ENCODE measurements at places on chromosomes 13 and 19.
A peak's percentile ranks its signal among the peaks of the same experiment; 100 is the strongest.

GRCh38 chr13:60448907-60449510 is 52.0 kb downstream of the TDRD3 start:
- no peaks in the 10 kb centered on the region for H3K36me3 ChIP-seq
- H3K27ac ChIP-seq, result no peak overlapping the region
- H3K4me1 ChIP-seq, result no peaks in the 10 kb centered on the region
- H3K4me3 ChIP-seq, result no peak overlapping the region

DNA sequence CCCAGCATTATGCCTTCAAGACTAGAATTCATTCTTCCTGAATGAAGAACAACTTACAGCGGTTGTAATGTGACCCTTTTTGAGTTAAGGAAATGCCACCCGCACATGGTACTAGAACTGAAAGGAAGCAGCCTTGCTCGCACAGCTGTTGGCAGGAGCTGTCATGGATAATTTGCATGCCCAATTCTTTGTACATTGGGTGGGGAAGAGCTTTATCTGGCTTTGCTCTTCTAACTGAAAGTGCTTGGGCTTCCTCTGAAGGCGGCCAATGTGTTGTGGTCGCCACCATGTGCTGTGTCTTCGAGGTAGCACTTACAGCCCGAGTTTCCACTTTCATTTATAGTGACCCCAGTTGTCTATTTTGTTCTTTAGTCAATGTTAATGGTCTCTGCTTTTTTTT is 3.4 kb downstream of the CCNE1 start:
- no peak for DNase-seq
- H3K4me3 ChIP-seq, result no peak overlapping the region
- H3K4me1 ChIP-seq, result peaks cover 10% of the 10 kb centered on the region
- no peak overlapping the region for H3K27ac ChIP-seq

DNA sequence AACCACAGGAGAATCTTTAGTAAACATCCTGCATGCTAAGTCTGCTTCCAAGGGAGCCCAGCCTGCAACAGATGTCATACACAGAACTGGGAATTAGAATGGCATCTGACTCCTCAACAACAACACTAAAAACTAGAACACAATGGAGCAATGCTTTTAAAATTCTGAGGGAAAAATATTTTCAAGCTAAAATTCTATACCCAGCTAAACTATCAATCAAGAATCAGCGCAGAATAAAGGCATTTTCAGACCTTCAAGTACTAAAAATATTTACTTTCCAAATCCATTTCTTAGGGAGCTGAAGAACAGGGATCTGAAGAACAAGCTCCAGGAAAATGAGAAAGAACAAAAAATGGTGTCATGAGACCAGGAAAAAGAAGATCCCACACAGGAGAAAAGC is 46.9 kb upstream of the CHST8 start:
- H3K27me3 ChIP-seq, result no peaks in the 10 kb centered on the region
- H3K4me1 ChIP-seq, result no peaks in the 10 kb centered on the region
- H3K27ac ChIP-seq, result no peak overlapping the region
- no peak overlapping the region for H3K4me3 ChIP-seq
- no peak for DNase-seq

GRCh38 chr13:59568306-59568705 is 595.4 kb downstream of the DIAPH3 start:
- no peaks in the 10 kb centered on the region for H3K36me3 ChIP-seq
- no peak overlapping the region for H3K4me3 ChIP-seq
- H3K27me3 ChIP-seq, result no peaks in the 10 kb centered on the region
- no peaks in the 10 kb centered on the region for H3K4me1 ChIP-seq

DNA sequence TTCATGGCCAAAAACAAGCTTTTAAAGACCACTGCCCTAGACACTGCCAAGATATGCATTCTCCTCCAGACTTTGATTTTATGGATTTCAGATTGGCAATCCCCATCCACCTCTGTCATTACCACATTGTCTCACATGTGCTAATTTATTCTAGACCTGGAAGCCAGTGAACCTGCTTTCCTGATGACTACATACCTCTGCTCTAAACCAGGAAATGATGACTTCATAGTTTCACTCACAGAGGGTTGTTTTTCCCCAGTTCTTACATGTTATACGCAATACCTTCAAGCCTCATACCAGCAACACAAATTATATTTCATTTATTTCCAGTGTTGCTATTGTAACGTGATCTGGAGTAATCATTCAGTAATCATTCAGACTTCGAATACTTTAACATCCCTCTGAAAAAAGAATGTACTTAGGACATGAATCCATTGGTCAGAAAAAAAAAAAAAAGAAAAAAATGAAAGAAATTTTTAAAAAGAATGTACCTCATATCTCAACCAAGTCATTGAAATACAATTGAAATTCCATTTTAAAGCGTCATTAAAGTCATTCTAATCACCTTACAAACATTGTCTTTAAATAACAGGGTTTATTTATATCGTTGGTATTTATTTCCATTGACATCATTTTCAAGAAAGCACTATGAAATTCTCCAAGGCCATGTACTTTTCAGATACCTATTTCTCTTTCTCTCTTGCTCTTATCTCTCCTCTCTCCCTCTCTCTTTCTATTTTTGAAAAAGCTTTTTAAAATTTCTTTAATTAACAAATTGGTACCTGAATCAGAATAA is 33.4 kb upstream of the KLF5 start:
- no peak for DNase-seq
- no peaks in the 10 kb centered on the region for H3K4me1 ChIP-seq
- no peaks in the 10 kb centered on the region for H3K27me3 ChIP-seq
- no peaks in the 10 kb centered on the region for H3K36me3 ChIP-seq
- no peak overlapping the region for H3K4me3 ChIP-seq

DNA sequence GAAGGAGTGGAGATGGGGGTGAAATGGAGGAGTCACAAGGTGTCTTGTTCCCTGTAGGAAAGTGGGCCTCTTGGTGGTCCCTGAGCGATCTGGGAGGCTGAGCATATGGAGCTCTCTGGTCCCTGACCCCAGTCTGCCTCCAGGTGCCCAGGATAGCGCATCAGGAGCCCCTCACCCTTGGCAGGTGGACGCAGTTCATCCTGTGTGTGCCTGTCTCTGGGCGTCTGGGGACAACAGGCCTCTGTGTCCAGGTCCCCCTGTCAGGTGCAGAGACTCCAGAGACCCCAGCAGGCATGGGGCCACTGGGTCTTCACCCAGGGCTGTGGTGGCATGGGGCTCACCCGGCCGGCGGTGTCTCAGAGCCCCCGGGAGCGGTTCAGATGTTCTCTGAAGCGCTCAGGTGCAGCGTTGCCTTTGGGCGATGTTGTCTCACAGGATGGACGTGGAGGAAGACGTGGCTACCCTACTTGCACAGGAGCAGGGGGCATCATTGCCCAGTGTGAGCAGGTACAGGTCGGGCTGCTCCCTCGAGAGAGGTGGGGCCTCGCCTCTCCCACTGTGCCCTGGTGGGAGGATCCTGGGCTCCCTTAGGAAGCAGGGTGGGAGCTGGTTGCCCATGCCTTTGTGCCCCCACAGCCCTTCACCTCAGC is 58.1 kb upstream of the TPM4 start:
- no peak overlapping the region for H3K27ac ChIP-seq
- no peak overlapping the region for H3K4me3 ChIP-seq
- no peaks in the 10 kb centered on the region for H3K4me1 ChIP-seq
- H3K36me3 ChIP-seq, result no peaks in the 10 kb centered on the region
- H3K27me3 ChIP-seq, result no peaks in the 10 kb centered on the region
- DNase-seq, result no peak

- DNase-seq, result no peak
- no peak overlapping the region for H3K27ac ChIP-seq
- H3K4me3 ChIP-seq, result no peak overlapping the region
Observed at GRCh38 chr13:46992383-46992952, 95.6 kb upstream of the HTR2A start.

GRCh38 chr19:40139533-40140287 is 49.0 kb upstream of the ZNF780A start:
- no peaks in the 10 kb centered on the region for H3K27me3 ChIP-seq
- no peak overlapping the region for H3K4me3 ChIP-seq
- H3K27ac ChIP-seq, result no peak overlapping the region
- H3K36me3 ChIP-seq, result no peaks in the 10 kb centered on the region

DNA sequence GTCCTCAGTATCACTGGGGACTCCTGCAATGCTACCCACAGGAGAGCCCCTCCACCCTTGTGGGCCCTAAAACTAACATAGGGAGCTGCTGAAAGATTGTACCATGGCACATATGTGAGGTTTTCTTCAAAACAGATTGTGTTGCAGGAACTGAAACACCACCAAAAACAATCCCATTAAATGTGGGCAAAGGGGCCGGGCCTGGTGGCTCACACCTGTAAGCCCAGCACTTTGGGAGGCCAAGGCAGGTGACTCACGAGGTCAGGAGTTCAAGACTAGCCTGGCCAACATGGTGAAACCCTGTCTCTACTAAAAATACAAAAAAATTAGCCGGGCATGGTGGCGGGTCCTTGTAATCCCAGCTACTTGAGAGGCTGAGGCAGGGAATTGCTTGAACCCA is 34.7 kb downstream of the SCGB2B2 start:
- H3K36me3 ChIP-seq, result no peaks in the 10 kb centered on the region
- no peak for DNase-seq
- no peaks in the 10 kb centered on the region for H3K27me3 ChIP-seq
- no peak overlapping the region for H3K27ac ChIP-seq
- H3K4me1 ChIP-seq, result no peaks in the 10 kb centered on the region

DNA sequence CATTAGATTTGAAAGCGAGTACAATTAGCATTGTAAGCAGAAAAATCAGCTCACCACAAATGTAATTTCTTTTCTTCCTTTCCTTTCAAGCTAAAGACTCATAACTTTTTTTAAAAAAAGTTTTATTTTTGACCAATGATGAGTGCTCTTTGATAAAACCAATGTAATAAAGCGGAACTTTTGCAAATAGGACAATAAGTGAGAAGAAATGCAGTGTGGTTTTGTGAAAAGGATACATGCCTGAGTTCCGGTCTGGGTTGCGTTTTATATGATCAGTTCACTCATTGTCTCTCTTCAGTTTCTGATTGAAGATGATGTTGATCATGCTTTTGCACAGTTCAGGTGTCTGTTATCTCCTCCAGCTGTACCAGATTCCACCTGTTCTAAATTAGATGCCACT is 274.4 kb downstream of the KLF12 start:
- H3K27ac ChIP-seq, result peak overlapping the region; percentile 42
- H3K36me3 ChIP-seq, result no peaks in the 10 kb centered on the region
- H3K4me1 ChIP-seq, result peaks cover 68% of the 10 kb centered on the region
- H3K27me3 ChIP-seq, result no peaks in the 10 kb centered on the region

DNA sequence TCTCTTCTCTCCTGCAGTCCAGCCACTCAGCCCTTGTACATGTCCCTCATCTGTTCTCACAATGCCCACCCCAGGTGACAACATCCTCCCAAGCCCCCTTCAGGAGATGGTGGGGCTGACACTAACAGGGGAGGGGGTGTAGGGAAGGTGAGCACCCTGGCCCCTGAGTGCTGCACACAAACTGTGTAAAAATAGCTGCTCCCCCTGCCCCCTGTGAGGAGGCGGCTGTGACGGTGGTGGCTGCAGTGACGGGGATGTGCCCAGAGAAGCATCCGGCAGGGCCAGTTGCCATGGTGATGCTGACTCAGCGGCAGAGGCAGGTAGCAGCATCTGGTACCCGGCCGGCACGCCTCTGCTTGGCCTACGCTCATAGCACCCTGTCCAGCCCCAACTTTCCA is 13.0 kb upstream of the JUND start:
- H3K27me3 ChIP-seq, result no peaks in the 10 kb centered on the region
- H3K4me3 ChIP-seq, result no peak overlapping the region
- peaks cover 58% of the 10 kb centered on the region for H3K4me1 ChIP-seq

GRCh38 chr13:46643165-46643777 is 90.3 kb downstream of the LRCH1 start:
- no peaks in the 10 kb centered on the region for H3K36me3 ChIP-seq
- H3K4me3 ChIP-seq, result no peak overlapping the region
- peaks cover 8% of the 10 kb centered on the region for H3K4me1 ChIP-seq
- no peaks in the 10 kb centered on the region for H3K27me3 ChIP-seq

- H3K36me3 ChIP-seq, result no peaks in the 10 kb centered on the region
- peaks cover 30% of the 10 kb centered on the region for H3K4me1 ChIP-seq
- peak overlapping the region; percentile 80 for H3K27ac ChIP-seq
- H3K4me3 ChIP-seq, result peak overlapping the region; percentile 29
- no peak for DNase-seq
Observed at GRCh38 chr19:12295191-12295590, 508 bp upstream of the ZNF44 start.

GRCh38 chr13:50918567-50918966 is 9.0 kb downstream of the RNASEH2B start:
- H3K4me1 ChIP-seq, result peaks cover 48% of the 10 kb centered on the region
- DNase-seq, result no peak
- H3K36me3 ChIP-seq, result no peaks in the 10 kb centered on the region
- H3K27me3 ChIP-seq, result no peaks in the 10 kb centered on the region

GRCh38 chr13:26709461-26709860 is 51.1 kb downstream of the GPR12 start:
- no peaks in the 10 kb centered on the region for H3K27me3 ChIP-seq
- DNase-seq, result no peak
- H3K36me3 ChIP-seq, result no peaks in the 10 kb centered on the region
- no peaks in the 10 kb centered on the region for H3K4me1 ChIP-seq
- no peak overlapping the region for H3K4me3 ChIP-seq

DNA sequence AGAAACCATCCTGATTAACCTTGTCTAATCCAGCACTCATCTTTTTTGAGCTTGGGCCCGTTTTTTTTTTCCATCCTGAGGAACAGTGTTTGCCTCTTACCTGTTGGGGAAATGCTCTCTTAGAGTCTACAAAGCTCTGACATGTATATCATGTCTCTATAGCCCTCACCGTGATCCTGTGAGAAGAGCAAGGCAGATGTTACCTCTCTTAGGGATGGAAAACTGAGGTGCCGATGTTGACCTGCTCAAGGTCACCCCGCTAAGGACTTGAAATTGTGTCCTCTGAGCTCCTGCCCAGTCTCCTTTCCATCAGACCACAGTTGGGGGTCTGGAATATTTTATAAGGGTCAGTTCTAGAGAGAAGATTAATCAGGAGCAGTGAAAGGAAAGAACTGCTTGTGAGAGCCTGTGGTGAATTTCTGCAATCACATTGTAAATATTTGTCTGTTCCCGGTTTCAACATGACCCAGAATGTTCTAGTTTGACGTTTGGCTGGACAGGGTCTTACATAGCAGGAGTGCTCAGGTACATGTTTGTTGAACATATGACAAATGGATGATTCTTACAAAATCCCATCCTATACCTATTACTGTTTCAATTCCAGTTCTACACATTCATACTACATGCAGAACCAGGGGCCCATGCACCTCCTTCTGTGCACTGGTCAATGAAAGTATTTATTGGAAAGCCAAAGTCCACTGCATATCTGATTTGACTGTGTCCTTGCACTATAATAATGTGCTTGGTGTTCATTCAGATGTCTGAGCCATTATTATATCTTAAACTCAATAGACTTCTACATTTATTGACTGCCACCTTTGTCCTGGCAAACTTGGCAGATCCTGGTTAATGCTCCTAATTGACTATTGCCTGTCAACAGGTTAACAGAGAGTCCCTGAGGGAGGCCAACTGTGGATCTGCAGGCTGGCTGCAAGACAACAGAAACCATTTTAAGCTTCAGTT is 12.1 kb downstream of the SLC25A15 start:
- no peak overlapping the region for H3K4me3 ChIP-seq
- no peaks in the 10 kb centered on the region for H3K27me3 ChIP-seq
- DNase-seq, result no peak
- no peak overlapping the region for H3K27ac ChIP-seq
- H3K4me1 ChIP-seq, result no peaks in the 10 kb centered on the region
- peaks cover 20% of the 10 kb centered on the region for H3K36me3 ChIP-seq

- H3K27me3 ChIP-seq, result no peaks in the 10 kb centered on the region
- no peaks in the 10 kb centered on the region for H3K4me1 ChIP-seq
- no peak for DNase-seq
Observed at GRCh38 chr13:66207610-66208009, 1022.5 kb downstream of the PCDH9 start.

All from CD4-positive, alpha-beta memory T cell (primary cell).